ENCODE measurements at places on chromosomes 2 and 18.

DNA sequence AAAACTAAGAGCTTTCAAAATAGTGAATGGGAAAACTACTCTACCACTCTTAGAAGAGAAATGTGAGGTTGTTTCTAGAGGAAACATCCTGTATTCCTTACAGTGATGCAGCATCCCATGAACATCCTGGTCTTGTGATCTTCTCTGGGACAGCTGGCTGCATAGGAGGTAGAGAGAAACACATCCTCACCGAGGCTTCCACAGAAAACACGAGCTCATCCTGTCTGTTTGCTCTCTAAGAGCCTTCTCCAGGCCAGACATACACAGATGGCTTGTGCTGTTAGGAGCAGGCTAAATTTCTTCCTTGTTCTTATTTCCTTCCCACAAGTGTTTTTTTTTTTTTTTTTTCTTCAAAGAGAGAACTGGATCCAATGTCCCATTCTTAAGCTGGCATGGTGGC, 14.7 kb upstream of the FZD7 start:
- DNase-seq = peak; percentile 61

DNA sequence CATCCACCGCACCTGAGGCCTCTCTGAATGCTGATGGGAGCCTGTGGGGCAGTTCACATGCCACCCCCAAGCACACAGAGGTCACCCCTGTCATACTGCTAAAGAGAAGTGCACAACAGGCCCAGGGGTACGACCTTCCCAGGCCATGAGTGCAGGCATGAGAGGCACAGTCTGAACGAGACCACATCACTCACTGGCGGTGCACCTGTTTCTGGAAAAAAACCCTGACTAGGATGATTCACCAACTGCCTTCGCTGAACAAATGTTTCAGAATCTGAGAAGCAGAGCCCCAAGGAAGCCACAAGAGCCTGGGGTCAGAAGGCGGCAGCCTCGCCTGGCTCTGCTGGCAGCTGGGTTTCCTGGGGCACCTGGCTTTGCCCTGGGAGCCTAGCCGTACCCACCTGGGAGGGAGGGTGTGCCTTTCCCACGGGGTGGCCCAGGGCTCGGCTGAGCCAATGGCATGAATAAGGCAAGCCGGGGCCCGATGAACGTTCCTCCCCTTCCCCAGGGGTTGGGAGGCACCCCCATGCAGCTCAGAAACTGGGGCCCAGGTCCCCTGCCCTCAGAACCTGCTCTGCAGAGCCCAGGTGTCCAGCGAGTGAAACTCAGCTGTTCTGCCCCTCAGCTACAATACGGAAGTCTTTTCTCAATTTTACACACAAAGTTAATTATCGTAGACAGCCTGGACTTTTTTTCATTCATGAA, 73.8 kb downstream of the HDAC4 start:
- DNase-seq = peak; percentile 65

DNA sequence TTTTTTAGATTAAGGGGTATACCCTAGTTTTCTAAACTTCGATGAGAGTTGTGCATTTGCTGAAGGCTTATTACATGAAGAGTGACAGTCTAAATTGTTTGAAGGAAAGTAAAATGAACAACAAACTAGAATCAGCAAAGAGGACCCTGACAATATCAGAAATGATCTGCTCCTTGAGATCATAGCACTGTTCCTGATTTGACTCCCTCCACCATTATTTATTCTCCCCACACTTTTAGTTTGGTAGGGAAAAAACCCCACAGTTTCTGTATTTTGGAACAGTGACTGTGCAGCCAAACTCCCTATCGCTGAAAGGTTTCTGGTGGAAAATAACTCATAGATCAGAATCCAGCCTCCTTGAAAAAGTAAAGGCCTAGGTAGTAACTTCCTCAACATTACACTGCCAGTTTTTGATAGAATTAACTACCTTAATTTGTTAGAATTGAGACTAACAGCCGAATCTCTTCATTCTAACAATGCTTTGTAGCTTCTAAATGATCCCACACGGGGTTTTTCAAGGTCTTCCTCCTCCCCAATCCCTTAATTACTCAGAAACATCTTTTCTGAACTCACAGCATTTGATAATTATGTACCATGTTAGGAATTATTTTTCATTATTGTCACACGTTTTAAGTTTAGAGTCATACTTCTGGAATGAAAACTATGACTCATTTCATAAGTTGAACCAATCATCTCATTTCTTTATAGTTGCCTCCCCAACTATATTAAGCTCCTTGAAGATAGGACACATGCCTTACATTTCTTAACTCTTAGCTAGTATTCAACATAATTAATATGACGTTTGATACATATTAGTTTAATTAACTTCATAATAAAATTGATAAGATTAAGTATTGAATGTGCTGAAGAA, 2.9 kb downstream of the MYL12A start:
- no peak for DNase-seq

GRCh38 chr2:175880-176820, 87.7 kb downstream of the SH3YL1 start:
- DNase-seq = no peak

- DNase-seq = peak; percentile 85
Measured at GRCh38 chr18:37665346-37665745, 99.7 kb upstream of the CELF4 start.

- DNase-seq = no peak
Measured at GRCh38 chr2:63842149-63843061, 709 bp downstream of the UGP2 start.

DNA sequence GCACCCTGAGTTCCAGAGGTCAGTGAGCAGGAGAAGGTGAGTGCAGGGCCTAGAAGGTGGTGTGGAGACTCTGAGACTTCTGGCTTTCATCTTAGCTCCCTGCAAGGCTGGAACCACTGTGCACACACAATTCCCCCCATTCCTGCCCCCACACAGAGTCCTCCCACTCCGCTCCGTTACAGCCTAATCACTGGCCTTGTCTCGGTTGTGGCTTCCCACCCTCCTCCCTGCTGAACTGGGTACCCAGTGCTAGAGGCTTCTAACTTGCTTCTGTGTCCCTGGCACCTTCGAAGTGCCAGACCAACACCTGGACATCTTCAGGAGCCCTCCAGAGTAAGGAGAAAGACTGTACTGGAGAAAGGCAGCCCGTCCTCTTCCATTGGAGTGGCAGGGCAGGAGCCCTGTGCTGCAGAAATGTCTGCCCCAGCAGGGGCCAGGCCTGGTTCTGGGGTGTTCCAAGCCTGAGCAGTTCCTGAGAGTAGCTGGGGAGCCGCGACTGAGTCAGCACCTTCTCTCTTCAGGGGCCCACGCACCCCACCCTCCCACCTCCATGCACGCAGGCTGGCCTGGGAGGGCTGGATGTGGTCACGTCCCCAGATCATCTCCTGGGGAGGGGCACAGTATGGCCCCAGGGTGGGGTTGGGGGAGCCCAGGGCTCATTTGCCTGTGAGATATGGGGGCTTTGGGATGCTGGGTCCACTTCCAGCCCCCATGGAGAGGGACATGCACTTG, 23.4 kb downstream of the CROCC2 start:
- no peak for DNase-seq

GRCh38 chr18:48932822-48933510, 17.8 kb downstream of the SMAD7 start:
- DNase-seq = no peak

- no peak for DNase-seq
Measured at GRCh38 chr2:1011006-1011405, 60.4 kb downstream of the SNTG2 start.

GRCh38 chr2:80930777-80931176, 626.2 kb upstream of the LRRTM1 start:
- no peak for DNase-seq

GRCh38 chr2:18885457-18885856, 296.1 kb upstream of the NT5C1B start:
- no peak for DNase-seq

GRCh38 chr18:5417342-5417741, 121.8 kb upstream of the ZBTB14 start:
- no peak for DNase-seq

DNA sequence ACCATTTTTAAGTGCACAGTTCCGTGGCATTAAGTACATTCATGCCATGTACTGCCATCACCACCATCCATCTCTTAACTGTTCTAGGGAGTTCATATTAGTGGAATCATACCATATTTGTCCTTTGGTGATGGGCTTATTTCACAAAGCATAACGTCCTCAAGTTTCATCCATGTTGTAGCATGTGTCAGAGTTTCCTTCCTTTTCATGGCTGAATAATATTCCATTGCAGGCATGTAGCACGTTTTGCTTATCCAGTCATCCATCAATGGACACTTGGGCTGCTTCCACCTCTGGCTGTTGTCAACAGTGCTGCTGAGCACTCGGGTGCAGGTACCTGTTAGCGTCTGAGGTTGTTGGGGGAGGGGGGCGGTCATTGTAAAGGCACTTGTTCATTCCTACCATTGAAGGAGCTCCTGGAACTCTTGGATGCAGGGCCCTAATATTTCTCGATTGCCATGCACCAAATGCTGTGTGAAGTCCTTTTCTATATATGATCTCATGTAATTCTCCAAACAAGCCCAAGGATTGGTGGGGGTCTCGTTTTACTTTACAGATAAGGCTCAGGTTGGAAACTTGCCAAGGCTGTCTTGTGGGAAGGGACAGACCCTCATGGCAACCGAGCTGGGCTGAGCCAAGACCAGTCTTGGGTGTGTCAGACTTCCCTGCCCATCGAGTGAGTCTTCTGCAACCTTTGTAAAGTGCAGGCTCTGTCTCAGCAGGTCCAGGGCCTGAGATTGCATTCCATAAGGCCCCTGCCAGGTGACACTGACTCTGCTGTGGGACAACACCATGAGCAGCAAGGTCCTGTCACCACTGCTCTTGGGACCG, 42.9 kb upstream of the SH3RF3 start:
- no peak for DNase-seq

- no peak for DNase-seq
Measured at GRCh38 chr2:54909001-54909400, 141.2 kb downstream of the RTN4 start.

- DNase-seq = no peak
Measured at GRCh38 chr2:118133916-118134315, 45.6 kb downstream of the INSIG2 start.

DNA sequence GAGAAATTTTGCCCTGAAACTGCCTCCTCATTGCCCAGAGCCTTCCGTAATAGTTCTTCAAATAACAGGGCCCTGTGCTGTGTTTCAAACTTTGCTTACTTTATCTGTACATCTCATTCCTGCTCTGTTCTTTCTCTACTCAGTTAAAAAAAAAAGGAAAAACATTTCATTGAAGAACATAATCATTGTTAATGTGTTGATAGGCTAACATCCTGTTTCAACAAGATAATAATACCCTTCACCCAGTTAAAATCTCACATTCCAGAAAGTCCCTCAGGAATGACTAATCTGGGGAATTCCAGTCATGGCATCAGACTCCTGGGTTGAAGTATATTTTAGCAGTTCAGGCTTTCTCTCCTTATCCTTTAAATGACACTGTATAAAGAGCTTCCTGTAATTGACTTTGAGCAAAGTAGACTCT, 45.6 kb upstream of the ITGAV start:
- no peak for DNase-seq

DNA sequence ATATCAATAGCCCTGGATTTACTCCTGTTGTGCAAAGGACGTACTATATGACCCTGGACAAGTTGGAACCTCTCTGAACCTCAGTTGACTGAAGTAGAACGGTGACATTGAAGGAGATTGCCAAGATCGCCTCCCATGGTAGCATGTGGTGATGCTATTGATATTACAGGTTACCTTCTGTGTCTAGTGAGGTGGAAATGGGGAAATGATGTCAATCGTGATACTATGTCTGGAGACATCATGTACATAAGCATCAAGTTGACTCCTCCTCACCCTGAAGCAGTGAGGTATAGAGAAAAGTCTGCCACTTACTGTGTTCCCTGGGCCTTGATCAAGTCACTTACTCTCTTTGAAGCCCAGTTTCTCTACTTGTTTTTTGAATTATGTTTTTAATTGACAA, 93.9 kb downstream of the KLF7 start:
- DNase-seq = no peak

GRCh38 chr2:179927041-179927440, 65.6 kb upstream of the ZNF385B start:
- DNase-seq = no peak

DNA sequence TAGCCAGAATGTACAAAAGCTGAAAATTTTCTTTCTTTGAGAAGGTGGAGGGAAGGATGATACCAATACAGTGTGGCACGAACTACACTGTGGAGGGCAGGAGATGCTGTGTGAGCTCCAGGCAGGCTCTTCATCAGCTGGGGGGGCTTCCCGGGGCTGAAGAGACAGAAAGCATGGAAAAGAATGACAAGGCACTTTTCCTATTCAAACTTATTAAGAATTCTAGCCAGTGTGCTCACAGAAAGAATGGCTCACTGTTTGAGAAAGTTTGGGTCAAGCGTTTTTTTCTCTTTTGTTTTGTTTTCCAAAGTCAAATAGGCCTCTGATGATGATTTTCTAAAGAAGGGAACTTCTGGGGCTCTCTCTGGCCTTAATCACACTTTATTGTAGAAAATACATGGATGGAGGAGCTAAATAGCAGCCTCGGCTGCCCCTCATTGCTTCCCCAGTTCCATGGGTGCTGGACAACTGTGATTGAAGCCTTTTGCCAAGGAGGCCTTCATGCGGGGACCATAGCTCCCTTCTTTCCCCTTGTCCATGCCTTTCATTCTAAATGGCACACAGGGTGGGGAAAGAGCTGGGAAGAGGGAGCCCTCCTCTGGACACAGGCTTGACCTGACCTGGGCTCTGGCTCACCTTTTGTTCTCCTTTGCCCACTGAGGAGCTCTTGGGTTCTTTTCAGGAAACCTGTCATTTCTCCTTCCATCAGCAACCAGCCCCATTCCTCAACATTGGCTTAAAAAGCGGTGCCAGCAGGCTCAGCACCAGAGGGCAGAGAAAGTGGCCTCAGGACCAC, 130.6 kb downstream of the TDRD15 start:
- DNase-seq = no peak

GRCh38 chr18:42801706-42802105, 313.8 kb downstream of the RIT2 start:
- no peak for DNase-seq

- DNase-seq = peak; percentile 89
Measured at GRCh38 chr2:24659862-24660261, 133.3 kb downstream of the PTRHD1 start.

- DNase-seq = peak; percentile 28
Measured at GRCh38 chr2:126085011-126085795, 570.8 kb upstream of the GYPC start.

- DNase-seq = peak; percentile 81
Measured at GRCh38 chr18:49976795-49977560, 163.6 kb upstream of the ACAA2 start.

GRCh38 chr2:173881886-173882285, 83.3 kb downstream of the SP3 start:
- no peak for DNase-seq

DNA sequence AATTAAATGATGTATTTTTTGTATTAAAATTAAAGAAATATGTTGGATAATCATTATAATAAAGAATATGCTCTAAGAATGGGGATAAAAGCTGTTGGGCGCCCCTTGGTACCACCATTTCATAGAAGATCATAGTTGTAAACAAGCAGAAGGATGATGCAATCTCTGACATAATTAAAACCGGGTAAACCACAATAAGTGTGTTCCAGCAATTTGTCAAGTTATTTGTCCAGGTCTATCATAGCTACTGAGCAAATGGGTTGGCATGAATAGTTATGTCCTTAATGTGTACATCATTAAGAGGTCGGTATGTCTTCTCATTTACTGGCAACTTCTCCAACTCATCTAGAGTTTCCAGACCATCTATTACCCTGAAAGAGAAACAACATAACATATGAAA, 6.7 kb upstream of the CLK1 start:
- no peak for DNase-seq

GRCh38 chr2:120669971-120670370, 65.7 kb upstream of the GLI2 start:
- DNase-seq = no peak

Measured in NCI-H524 (cell line).